ENCODE measurements at places on chromosomes 4 and X.

DNA sequence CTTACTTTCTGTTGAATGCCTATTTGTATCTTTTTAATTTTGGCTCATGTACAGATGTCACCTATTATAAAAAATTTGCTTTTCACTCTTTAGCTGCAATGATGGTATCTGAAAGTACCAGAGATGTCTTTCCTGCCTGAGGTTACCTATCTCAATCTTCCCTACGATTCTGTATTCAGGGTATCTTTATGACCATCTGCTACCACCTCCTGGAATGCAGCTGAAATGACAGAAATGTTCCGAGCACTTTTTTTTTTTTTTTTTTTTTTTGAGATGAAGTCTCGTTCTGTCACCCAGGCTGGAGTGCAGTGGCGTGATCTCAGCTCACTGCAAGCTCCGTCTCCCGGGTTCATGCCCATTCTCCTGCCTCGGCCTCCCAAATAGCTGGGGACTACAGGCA is 136.4 kb downstream of the REPS2 start:
- no peak for DNase-seq

DNA sequence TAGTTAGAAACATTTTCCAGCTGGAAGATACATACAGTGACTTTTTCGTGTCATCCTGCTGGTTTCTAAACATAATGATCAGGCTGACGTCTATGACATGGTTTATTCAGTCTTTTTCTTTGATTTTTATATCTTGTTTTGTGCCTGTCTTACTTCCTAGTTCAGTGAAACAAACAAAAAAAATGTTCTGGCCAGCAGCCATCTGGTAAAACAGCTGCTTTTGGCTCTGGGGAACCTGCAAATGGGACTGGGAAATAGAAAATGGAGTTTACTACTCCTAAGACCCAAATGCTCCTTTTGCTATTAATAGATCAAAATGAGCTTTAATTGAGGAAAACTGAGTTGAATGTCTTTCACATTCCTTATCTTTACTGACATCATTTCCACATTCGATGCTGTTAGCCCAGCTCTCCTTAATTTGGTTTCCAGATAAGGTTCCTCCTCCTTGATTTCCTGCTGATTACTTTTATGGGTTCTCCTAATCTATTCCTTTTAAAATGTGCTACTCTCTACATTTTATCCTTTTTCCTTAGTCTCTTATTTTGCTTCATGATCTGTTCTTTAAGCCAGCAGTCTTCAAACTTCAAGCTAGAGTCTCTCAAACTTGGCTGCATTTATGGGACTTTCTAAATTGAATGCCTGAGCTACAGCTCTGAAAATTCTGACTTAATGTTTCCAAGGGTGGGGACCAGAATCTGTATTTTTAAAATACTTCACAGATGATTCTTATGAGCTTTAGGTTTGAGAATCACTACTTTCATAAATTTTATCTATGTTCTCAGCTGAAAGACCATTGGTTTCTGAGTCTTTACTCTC is 499.5 kb downstream of the ANKRD50 start:
- DNase-seq = no peak

DNA sequence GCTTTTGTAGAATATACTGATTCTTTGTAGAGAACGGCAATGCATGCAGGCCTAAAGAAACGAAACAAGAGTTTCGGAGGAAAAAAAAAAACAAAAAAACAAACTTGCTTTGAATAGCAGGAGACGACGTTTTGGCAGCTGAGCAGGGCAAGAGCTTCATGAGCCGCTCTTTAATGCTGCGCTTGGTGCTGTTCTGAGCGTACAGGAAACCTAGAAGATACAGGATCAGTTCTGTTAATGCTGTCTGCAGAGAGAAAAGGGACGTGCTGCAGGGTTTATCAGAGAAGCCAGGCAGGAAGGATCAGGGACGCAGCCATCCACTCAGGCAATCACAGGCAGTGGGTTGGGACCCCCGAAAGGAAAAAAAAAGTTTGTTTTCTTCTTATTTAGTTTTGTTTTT is 182.2 kb downstream of the PACRGL start:
- DNase-seq = no peak

- peak; percentile 58 for DNase-seq
Observed at GRCh38 chr4:89836897-89837384, at the start of gene SNCA. SNCA (minus strand) TSS chr4:89837161; CDS start chr4:89835667, 1,494 bp downstream.

- no peak for DNase-seq
Observed at GRCh38 chr4:139973015-139973414, 181.0 kb downstream of the MAML3 start.

GRCh38 chrX:68999356-68999755 is 165.9 kb downstream of the PJA1 start:
- no peak for DNase-seq

DNA sequence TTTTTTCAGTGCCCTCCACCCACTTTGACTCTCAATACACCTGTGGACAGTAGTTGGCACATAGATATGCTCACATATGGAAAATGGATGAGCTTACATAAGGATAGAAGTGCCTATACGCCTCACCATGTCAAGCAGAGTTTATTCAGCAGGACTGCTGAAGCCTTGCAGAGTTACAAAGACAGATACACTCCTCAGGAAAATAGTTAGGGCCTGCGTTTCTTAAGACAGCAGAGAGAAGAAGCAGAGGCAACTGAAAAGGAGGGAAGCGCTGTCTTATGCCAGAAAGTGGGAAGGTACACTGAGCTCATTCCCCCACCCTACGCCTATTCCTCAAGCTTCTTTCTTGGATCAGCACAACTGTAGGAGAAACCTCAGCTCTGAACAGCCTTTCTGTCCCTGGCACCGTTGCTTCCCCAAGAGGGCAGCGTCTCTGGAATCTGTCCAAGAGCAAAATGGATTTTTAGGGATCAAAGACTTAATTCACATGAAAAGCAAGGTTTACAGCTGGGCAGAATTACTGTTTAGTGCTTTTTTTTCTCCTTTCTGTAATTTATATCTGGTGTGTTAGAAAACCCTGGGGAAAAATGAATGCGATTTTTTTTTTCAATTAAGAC is 37.3 kb upstream of the MBTPS2 start:
- DNase-seq = no peak

All from lower leg skin (tissue), 4 donors.